ENCODE measurements at places on chromosomes 1 and 21.

- no peak for DNase-seq
Measured at GRCh38 chr1:64850846-64851245, 106.0 kb downstream of the RAVER2 start.

GRCh38 chr1:10734962-10735544 is 61.4 kb downstream of the CASZ1 start:
- DNase-seq = no peak

DNA sequence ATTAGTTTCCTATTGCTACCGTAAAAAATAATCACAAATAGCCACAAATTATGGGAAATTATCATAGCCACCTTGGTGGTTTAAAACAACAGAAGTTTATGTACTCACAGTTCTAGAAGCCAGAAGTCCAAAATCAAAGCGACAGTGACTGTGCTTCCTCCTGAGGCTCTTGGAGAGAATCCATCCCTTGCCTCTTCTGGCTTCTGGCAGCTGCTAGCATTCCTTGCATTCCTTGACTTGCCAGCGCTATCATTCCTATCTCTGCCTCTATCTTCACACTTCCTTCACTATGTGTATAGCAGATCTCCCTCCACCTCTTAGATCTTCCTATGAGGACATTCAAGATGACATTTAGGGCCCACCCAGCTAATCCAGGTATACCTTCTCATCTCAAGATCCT is 180.1 kb upstream of the USP25 start:
- no peak for DNase-seq

GRCh38 chr1:226989085-226989920 is 49.2 kb downstream of the COQ8A start:
- no peak for DNase-seq

DNA sequence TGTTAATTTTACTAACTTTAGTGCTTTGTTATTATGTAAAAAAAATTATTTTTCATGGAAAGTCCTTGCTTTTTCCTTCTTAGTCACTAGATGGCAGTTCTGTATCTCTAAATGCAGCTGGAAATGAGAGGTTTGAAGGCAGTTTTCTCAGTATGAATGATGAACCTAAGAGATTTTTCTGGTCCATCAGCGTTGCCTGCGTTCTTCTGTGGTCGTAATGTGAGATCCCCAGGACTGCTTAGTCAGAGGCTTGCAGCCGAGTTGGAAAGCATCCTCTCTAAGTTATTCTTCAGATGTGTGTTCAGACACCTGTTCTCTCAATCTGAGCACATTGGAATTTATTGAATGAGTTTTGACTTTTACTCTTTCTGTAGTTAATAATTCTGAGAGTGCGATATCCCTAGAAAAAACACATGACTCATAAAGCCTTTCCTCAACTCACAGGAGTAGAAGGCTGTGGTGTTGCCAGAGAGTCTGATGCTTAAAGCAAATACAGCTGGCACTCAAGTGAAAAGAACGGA is 99.3 kb downstream of the FMN2 start:
- peak; percentile 85 for DNase-seq

GRCh38 chr1:116537040-116537831 is 33.6 kb downstream of the CD58 start:
- DNase-seq = peak; percentile 32

- DNase-seq = no peak
Measured at GRCh38 chr1:95003433-95003738, 69.4 kb downstream of the ALG14 start.

GRCh38 chr1:112689196-112689841 is 14.9 kb downstream of the MOV10 start:
- DNase-seq = no peak

DNA sequence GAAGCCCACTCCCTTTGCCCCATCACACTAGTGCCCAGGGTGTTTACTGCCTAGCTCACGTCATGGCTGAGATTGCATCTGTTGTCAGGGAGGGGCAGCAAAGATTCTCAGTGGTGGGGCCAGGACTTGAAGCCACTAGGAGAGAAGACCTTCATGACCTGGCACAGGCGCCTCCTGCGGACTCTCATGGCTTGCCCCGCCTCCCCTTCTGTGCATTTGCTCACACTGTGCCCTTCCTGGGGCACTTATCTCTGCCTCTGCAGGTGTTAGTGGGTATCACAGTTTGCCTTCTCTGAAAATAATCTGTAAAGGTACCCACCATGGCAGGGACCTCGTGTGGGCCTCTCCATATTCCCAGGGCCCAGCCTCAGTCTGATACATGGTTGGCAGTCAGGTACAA is 20.1 kb downstream of the PTPRU start:
- DNase-seq = no peak

- no peak for DNase-seq
Measured at GRCh38 chr1:101175466-101175865, 61.4 kb upstream of the S1PR1 start.

DNA sequence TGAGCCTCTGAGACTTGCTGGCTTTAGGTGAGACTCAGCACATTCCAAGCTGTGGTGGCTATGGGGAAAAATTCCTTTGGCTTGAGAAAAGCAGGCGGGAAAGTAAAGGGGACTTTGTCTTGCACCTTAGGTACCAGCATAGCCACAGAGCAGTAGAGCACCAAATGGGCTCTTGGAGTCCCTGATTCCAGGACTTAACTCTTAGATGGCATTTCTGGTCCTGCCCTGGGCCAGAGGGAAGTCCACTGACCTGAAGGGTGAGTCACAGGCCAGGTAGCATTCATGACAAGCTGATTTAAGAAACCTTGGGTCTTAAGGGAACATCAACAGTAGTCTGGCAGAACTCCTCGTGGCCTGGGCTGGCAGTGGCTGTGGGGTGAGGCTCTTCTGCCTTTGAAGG is 344.7 kb downstream of the DUSP10 start:
- no peak for DNase-seq

- DNase-seq = no peak
Measured at GRCh38 chr1:163412221-163412620, 90.5 kb downstream of the NUF2 start.

DNA sequence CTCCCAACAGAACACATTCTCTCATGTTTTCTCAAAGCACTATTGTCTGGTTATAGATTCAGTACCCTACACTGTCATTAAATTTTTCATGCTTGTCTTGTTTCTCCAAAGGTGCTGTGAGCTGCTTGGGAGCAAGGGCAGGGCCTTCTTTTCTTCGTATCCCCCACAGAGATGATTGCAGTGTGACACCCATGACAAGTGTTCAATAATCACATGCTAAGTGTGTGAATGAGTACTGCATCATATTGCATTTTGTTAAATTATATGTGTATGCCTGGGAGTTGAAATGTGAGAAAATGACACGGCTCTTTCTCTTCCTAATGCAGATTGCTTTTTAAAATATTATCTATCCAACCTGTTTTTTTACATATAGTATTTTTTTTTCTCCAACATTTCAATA is 57.3 kb upstream of the MAGI3 start:
- DNase-seq = no peak

DNA sequence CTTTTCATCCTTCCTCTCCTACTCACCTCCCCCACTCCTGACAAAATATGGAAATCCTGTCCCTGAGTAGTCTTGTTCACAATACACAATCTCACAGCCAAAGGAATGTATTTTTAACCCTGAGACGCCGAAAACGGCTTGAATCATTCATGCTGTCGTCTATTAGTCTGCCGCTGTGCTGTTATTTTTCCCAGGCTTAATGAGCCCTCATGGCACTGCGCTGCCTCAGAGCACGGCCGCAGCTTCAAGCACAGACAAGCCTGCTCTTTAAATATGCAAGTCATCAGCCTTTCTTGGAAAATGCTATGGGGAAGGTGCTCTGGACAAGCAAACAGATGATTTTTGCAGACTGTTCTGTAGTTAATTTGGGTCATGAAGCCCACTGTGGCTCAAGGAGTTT is 302.7 kb downstream of the DISC1 start:
- DNase-seq = no peak

DNA sequence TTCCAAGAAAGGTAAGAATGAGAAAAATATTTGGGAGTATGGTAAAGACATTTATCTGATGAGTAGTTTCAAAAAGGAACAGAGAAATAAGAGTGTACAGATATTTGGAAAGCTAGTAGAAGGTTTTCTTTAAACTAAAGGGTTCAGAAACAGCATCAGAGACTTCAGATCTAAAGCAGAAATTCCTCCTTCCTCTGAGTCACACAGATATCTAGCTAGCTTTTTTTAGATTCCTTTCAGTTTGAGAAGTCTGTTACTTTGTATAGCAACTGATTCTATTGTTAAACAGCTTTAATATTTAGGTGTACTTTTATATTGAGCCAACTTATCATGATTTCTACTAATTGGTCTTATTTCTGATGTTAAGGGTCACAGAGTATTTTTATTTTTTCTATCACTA is 4.7 kb downstream of the AMY2B start:
- DNase-seq = no peak

DNA sequence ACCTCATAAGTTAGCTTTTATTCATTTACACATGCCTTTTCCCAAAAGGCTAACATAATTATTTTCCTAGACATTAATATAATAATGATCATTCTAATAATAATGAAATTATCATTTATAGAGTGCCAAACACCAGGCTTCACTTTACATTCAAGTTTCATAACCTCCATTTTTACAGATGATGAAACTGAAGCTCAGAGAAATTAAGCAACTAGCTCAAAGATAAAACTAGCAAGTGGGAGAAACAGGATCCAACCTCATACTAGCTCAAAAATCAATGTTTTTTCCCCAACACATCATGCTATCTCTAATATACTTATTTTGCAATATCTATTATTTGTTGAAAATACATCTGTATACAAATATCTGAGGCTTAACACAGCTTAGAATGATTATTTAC is 14.0 kb downstream of the LPGAT1 start:
- no peak for DNase-seq

- no peak for DNase-seq
Measured at GRCh38 chr1:67190942-67191341, 24.7 kb downstream of the IL23R start.

GRCh38 chr1:44941424-44942324 is 44.7 kb downstream of the EIF2B3 start:
- no peak for DNase-seq

DNA sequence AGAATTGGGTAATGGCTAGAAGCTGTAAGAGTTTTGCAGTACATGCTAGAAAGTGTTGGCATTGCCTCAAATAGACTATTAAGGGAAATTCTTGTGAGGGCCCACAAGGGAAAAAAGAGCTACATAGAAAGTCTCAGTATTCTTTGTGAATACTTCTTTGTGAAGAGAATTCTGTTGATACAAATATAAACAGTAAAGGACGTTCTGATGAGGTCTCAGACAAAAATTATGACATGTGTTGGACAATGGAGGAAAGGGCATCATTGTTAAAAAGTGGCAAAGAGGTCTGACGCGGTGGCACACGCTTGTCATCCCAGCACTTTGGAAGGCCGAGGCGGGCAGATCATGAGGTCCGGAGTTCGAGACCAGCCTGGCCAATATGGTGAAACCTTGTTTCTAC is 458.9 kb downstream of the NCAM2 start:
- no peak for DNase-seq

GRCh38 chr21:33441489-33442477 is 38.0 kb downstream of the TMEM50B start:
- peak; percentile 62 for DNase-seq

DNA sequence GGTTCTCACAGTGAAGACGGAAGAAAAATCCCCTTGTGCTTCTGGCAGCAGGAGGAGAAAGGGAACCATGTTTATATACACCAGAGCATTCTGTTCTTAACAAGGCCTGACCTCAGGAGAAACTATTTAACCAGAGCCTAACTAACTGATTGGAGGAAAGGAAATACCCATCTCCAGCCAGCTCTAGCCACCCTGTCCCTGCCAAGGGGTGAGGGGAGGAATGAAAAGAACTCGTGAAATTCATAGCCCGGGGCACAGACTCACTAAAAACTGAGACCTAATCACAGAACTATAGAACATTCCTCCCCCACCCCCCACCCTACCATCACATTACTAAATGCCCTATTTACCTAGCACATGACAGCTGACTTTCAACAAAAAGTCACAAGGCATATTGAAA is 65.0 kb downstream of the KCNH1 start:
- DNase-seq = peak; percentile 17

GRCh38 chr21:38914528-38915293 is 109.0 kb downstream of the ETS2 start:
- DNase-seq = no peak

GRCh38 chr1:76269155-76269554 is 194.6 kb downstream of the ST6GALNAC3 start:
- DNase-seq = peak; percentile 14

DNA sequence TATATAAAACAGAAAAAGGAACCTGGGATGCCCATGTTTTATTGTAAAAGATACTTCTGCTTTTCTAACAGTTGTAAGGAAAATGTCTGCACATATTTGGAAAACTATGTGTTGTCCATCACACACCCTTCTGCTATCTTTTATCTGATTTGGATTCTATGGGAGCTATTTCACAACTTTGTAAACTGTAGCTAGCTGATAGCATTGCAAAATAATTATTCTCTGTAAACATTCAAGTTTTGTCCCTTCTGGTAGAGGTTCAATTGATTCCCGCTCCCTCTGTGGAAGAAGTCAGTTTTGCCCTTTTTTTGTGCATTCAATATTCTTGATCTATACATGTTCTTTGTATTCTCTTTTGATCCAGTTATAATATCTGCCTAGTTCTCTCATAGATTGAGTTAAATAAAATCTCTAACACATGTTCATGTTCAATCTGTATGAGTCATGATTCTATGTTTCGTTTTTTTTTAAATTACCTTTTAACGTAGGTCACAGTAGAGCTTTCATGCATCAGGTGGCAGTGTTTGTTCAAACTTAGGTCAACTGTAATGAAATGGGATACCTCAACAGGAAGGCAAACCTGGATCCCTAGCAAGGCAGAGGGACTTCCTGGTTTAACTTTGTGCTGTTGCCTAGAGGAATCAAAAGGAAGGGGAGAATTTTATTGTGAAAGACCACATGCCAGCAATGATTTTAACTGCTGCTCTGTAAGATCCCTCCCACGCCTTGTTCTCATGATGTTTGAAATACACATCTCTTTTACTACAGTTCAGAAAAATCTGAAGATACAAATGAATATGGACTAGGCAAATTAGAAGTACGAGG is 26.0 kb upstream of the BCL9 start:
- DNase-seq = peak; percentile 59

DNA sequence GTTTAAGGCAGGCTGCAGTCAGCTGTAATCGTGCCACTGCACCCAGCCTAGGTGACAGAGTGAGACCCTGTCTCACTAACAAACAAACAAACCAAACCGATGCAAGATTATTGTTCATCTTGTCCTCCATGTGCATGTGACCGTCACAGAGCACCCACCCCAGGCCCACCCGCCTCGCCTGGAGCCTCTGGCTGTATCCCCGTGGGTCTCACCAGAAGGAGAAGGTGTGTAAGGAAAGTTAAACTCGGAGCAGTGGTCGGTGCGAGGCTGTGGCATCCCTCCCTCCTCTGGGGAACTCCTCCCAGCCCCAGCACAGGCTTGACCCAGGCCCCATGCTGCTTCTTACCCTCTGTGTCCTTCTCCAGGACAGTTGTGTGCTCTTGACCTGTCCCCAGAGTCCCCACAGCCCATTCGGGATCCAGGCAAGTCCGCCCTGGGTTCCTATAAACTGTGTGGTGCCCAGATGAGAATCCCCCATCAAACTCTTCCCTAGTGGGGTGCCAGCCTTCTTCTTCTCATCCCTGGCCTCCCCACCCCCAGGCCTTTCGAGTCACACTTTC is 318.4 kb downstream of the AJAP1 start:
- no peak for DNase-seq

Measured in COLO829 (cell line).